ENCODE measurements at places on chromosomes 5 and 9.
A peak's percentile ranks its signal among the peaks of the same experiment; 100 is the strongest.

- DNase-seq: no peak
These were observed 54.5 kb upstream of the KCNMB1 start for GRCh38 chr5:170443624-170444023.

DNA sequence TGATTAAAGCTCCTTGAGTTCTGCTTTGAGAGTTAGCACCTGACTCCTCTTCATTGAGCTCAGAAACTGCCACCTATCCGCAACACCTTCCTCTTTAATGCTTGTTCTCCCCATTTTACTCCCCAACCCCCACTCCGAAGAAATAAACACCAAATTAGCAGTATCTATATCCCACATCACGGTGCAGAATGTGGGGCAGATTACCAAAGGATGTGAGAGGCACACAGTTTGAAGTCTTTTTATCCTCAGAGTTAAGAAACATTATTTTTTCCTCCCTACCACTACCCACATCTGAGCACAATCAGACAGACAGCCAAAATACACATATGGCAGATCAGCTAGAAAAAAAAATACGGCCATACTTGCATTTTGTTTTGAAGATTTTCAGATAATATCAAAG, 26.1 kb upstream of the IL7R start:
- no peak for DNase-seq

DNA sequence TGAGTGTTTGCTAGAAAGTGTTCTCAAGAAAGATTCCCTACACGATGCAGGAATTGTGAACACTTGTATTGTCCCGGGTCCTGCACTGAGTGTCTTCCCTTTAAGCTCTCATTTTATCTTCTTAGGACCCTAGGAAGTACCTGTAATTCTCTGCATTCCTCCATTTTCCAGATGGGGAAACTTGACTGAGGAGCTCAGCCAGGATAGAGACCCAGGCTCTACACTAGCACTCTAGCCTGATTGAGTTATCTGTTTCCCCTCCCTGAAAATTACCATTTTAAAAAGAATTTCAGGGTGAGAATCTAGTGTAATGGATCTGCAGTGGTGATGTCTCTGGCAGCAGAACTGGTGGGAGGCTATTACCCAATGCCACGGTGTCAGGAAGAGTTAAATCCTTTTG, 453.9 kb downstream of the KDM4C start:
- DNase-seq: no peak

DNA sequence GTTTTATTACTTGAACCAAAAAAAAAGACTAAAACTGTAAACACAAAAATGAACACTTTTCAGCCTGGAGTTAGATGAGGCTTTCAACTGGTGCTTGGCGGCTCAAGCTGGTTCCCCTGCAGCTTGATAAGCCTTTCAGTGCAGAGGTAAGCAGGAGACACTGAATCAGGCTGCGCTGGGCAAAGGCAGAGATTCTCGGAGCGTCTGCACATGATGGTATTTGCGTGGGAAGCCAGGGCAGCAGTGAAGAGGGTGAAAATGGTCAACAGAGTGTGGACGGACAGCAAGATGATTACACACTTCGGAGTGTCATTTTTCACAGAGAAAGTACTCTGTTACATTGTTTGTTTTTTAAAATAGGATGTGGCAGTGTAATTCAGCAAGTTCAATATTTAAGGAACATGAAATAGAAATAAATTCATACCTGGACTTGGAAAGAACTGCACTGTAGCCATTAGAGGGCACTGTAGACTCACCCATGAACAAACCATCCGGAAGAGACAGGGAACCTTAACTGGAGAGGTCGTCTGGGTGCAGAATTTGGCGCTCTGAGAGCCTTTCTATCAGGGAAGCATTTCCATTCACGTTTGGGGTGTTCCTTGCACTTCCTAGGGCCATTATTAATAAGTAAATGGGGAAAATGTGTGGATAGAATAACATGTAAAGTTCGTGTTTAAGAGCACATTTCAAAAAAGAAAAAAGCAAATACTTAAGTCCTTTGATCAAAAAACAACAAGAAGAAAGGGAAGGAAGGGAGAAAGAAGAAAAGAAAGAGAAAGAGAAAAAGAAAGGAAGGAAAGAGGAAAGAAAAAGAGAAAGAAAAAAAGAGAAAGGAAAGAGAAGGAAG, 69.8 kb downstream of the ICE1 start:
- peak; percentile 4 for DNase-seq

Data from T follicular helper cell (primary cell).